PC-3 (cell line): ENCODE measurements at places on chromosomes 12 and 14. TPM values are rescaled to one million over a fixed set of nuclear protein-coding genes. Genes with fewer than 3 reads are reported as not detected.

GRCh38 chr12:98532687-98533304 is 17.4 kb downstream of the TMPO start:
- DNase-seq: peak; percentile 89
- peaks cover 68% of the 10 kb centered on the region for H3K36me3 ChIP-seq
- H3K4me1 ChIP-seq: no peaks in the 10 kb centered on the region
- no peaks in the 10 kb centered on the region for H3K27me3 ChIP-seq

DNA sequence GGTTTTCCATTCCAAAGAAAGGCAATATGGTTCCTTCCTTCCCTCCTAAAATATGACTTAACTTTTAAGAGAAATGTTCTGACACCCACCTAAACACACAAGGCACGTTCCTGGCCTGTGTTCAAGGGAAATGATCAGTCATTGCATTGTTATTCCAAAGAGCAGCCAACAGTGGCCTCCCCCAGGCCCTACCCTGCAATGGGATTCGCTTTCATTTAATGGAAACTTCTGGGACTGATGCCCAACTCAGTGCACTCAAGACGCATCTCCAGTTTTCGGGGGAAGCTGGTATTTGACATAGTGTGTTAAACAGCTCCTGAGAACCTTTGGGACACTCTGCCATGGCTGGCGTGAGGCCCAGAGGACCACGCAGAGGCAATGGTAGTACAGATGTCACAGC is 65.9 kb downstream of the DDX51 start:
- H3K4me3 ChIP-seq: no peak overlapping the region
- peaks cover 22% of the 10 kb centered on the region for H3K36me3 ChIP-seq
- H3K4me1 ChIP-seq: peaks cover 8% of the 10 kb centered on the region; the same call in 1 of the 2 replicates

DNA sequence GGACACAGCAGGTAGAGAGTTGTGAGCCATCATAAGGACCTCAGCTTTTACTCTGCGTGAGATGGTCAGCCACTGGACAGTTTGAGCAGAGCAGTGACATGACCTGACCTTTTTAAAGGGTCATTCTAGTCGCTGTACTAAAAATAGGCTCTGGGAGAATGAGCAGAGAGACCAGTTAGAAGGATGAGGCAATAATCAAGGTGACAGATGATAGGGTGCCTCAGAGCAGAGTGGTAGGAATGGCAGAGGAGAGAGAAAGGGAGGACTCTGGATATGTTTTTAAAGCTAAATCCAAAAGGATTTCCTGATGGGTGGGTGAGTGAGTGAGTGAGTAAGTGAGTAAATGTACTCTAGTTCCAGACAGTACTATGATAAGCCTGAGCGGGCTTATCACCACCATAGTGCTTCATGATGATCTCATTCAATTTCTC is 83.6 kb upstream of the ARHGAP5 start:
- no peak overlapping the region for H3K4me3 ChIP-seq
- no peaks in the 10 kb centered on the region for H3K36me3 ChIP-seq
- no peak overlapping the region for H3K27ac ChIP-seq

DNA sequence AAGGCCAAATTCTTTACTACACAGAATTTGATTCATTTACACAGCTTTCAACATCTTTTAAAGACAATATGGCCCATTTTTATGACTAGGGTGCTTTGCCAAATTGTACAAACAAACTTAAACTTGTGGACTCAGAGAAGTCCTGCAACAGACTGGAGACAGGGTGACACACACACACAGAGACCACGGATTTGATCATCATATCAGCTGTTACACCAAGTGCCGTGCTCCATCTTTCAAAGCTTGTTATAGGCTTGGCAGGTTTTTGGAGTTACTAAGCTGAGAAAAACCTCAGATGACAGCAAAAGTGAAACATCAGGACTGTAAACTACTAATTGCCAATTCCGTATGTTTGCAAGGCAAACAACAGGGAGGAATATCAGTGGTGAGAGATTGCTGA is 811.7 kb downstream of the GALC start:
- DNase-seq: no peak
- no peaks in the 10 kb centered on the region for H3K27me3 ChIP-seq
- H3K36me3 ChIP-seq: no peaks in the 10 kb centered on the region
- no peak overlapping the region for H3K4me3 ChIP-seq
- no peaks in the 10 kb centered on the region for H3K4me1 ChIP-seq

DNA sequence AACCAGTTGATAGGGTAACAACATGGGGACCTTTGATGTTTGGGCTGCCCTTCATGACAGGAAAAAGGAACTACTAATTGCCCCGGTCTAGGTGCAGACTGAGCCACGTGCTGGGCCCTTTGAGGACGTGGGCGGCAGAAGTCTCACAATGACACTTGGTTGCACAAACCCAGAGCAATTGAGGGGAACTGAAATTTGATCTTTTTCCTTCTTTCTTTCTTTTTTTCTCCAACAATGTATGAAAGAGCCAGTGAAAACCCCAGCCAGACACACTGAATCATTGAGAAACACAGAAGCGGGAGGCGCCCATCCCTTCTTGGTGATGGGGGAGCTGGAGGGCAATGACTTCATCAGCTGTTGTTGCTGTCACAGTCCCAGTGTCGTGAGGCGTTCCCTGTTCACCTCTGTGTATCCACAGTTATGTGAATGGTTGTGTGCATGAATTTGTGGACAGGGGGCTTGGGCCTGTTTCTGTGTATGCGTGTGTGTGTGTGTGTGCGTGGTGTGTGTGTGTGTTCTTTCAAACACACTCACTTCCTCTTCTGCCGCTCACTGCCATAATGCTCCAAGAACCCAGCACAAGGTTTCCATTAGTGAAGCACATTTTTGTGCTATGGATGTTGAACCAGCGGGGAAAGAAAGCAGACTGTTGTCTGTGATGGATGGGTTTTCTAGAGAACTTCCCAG is 137.5 kb upstream of the CCND2 start:
- H3K4me3 ChIP-seq: no peak overlapping the region
- no peaks in the 10 kb centered on the region for H3K36me3 ChIP-seq
- DNase-seq: no peak
- no peak overlapping the region for H3K27ac ChIP-seq

SELPLG gene
- total RNA-seq: 0.63 and 0.73 TPM in 2 replicates

PKP2 gene
- 12.7 TPM in 2 replicates for total RNA-seq

TNFRSF1A gene
- 95.1 and 97.4 TPM in 2 replicates for total RNA-seq

TAS2R46 gene
- 0.36 and 1.5 TPM in 2 replicates for total RNA-seq

FOXA1 gene
- total RNA-seq: 212 and 249 TPM in 2 replicates

RNASE3 gene
- total RNA-seq: not detected in 2 replicates
